ENCODE measurements at places on chromosomes 16 and 17.
A peak's percentile ranks its signal among the peaks of the same experiment; 100 is the strongest.

DNA sequence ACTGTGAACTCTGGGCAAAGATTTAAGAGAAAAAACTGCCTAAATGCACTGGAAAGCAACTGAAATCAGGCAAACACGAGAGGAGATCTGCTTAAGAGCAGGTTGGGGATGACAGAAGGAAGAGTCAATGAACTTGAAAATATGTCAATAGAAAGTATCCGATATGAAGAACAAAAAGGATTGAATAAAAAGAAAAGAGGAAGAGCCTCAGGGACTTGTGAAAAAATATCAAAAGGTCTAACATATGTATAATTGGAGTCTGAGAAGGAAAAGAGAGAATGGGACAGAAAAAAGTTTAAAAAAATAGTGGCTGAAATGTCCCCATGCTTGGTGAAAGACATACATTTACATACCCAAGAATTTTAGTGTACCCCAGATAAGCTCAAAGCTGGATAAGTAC is 195.5 kb downstream of the COPRS start:
- DNase-seq, result peak; percentile 28

GRCh38 chr16:23320693-23321092 is 18.6 kb downstream of the SCNN1B start:
- no peak for DNase-seq

- DNase-seq, result no peak
Observed at GRCh38 chr17:80873307-80873951, 118.2 kb upstream of the CHMP6 start.

- no peak for DNase-seq
Observed at GRCh38 chr17:16444258-16444886, 29.0 kb downstream of the TRPV2 start.
